Stimulated activated CD4-positive, alpha-beta T cell treated with anti-CD3 and anti-CD28 coated beads, TNF-alpha, amount 100 ng/mL, for 24 hours (primary cell): ENCODE measurements at places on chromosomes 13 and 19.

- no peak for DNase-seq
Measured at GRCh38 chr19:46381756-46382345, 31.5 kb downstream of the CCDC8 start.

DNA sequence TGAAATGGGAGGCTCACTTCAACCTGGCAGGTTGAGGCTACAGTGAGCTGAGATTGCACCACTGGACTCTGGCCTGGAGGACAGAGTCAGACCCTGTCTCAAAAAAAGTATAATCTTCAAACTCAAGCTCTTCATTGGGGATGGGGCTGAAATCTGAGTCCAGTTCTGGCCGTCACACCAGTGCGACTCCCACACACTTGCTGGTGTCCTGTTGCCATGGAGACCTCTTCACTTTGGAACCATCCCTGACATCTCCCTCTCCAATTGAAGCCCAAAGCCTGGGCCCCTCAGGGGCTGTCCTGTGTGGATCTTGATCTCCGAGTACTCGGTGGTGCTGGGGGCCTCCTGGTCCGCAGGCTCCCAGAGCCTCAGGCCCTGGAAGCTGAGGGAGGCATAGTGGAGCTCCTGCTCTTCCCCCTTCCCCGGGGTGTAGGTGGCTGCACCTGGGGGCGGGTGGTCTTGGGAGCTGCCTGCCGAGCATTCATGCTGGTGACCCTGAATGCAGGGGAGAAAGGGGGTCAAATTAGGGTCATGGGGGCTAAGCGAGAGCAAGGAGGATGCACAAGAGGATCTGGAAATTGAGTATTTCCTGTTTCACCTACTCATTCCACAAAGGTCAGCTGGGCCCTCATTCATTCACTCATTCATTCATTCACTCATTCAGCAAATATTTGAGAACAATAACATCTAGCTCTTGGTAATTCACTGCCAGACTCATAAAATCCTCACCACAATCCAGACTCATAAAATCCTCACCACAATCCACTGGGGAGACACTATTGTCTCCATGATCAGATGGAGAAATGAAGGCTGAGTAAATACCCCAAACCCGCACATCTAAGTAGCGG, 11.0 kb downstream of the SIGLEC11 start:
- DNase-seq, result no peak

- DNase-seq, result no peak
Measured at GRCh38 chr19:52621376-52621775, 16.8 kb downstream of the ZNF83 start.

DNA sequence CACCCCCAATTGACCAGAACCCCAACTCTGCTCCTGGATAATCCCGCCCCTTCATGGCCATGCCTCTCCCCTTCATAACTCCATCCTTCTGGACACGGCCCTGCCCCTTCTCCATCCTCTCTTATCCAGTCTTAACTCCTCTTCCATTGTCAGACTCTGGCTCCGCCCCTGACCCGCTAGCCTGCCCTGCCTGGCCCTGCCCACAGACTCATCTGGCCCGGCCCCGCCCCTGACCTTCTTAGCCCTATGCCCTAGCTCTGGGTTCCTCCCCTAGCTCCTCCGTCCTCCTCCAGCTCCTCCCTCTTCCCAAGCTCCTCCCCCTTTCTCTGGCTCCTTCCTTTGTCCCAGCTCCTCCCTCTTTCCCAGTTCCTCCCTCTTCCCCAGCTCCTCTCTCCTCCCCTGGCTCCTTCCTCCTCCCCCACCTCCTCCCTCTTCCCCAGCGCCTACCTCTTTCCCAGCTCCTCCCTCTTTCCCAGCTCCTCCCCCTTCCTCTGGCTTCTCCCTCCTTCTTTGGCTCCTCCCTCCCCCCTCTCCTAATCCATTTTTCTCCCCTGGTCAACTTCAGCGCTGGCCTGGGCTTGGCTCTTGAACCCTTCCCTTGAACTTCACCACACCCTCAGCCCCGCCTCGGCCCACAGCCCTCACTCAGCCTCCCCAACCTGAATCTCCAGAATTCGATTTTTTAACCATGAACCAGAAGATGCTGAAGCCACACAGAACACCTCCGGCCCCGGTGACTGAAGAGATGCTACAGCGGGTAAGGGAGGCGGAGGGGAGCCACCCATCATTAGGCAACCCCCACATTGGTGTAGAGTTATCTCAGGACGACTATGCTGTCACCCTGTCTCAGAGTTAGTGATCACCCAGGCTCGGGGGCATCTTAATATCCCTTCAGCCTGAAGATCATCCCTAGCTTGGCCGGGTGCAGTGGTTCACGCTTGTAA, 9.2 kb upstream of the ZNF358 start:
- peak; percentile 59 for DNase-seq

GRCh38 chr13:24184265-24184841, 23.8 kb downstream of the SPATA13 start:
- no peak for DNase-seq

GRCh38 chr13:74070065-74070464, 64.1 kb downstream of the KLF12 start:
- DNase-seq, result no peak

- no peak for DNase-seq
Measured at GRCh38 chr13:98284679-98285078, 107.6 kb upstream of the RNF113B start.

- DNase-seq, result no peak
Measured at GRCh38 chr19:33402421-33403220, 29.1 kb downstream of the CEBPG start.

DNA sequence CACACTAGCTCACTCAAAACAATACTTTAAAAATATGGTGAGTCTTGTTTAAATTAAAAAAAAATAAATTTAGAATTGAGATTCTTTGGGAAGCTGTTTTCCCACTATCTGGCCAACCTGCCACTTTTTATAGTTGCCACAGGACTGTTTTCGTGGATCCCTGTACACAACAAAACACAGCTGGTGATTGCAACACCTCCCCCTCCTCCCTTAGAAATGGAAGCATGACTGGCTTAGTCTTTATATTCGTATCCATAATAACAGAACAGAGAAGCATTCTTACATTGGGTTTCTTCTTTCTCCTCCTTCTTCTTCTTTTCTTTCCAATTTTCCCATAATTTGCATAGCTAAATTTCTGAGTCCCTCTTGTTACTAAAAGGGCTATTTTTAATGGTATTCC, 79.5 kb upstream of the GJB6 start:
- no peak for DNase-seq

DNA sequence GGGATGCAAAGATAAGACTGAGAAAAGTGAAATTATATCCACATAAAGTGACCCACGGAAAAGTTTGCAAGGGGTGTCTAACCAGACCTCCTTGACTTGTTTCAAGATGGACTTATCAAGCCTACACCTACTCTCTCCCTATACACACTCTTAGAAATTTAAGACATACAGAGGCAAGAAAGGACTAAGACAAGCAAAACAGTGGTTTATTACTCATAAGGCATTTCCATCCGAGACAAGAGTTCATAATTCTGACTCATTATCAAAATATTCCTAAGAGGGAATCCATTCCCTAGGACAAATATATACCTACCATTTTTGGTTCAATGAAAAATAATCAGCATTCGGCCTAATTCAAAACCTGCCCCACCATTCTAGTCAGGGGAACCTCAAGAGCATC, 232.6 kb upstream of the GPC6 start:
- no peak for DNase-seq

DNA sequence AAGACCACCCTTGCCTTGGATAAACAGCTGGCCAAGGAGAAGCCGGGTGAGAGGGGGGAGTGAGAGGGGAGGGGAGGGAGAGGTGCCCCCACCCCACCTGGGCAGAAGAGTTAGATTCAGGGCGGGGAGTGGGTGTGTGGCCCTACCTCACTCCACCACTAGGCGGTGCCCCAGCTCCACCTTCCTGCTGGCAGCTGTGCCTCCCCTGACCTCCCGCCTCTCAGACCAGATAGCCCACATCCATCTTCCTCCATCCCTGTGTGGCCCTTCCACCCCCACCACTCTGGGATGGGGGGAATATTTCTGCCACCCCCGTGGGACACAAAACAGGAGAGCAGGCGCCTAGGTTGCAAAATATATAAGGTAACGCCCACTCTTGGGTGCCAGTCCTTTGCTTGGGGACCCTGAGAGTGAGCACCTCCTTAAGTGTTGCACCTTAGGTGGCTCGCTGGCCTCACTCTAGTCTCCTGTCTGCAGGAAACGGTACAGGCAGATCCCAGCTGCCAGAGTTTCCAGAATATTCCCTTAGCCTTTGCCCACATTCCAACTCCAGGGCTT, 13.8 kb upstream of the EHD2 start:
- DNase-seq, result peak; percentile 55

DNA sequence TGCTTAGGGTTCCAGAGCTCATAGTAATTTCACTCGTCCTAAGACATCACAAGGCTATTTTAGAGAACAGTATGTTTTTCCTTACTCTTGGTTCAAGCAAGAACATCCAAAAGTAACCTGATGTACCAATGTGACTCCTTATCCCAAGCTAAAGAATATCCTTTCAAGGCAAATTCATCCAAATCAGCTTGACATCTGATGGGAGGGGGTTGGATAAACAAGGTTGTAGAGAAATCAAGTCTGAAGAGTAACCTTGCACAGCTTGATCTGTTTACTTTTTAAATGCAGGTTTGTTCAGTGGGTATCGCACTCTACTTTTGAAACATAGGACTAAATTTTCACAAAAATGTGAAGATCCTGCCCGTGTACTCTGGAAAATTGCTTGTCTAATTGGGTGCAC, 201.2 kb downstream of the GGACT start:
- DNase-seq, result no peak

DNA sequence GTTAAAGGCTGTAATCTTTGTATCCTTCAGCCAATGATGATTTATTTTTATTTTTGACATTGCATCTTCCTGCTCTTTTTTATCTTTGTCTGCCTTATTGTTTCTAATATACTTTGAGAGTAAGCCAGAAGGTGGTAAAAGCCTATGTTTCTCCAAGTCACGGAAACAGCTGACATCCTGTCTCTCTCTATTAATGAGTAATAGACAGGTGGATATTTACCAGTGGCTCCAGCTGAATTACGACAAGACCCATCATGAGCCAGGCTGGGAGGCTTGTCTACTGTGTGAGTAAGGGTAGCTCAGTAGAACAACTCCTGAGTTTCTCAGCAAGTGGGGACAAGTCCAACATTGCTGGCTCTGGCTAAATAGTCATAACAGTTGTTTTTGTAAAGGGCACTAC, 166.6 kb downstream of the NDFIP2 start:
- DNase-seq, result no peak

- DNase-seq, result peak; percentile 56
Measured at GRCh38 chr19:15463861-15464371, 428 bp downstream of the RASAL3 start.

GRCh38 chr19:49799798-49800376, 13.2 kb downstream of the FUZ start:
- no peak for DNase-seq

DNA sequence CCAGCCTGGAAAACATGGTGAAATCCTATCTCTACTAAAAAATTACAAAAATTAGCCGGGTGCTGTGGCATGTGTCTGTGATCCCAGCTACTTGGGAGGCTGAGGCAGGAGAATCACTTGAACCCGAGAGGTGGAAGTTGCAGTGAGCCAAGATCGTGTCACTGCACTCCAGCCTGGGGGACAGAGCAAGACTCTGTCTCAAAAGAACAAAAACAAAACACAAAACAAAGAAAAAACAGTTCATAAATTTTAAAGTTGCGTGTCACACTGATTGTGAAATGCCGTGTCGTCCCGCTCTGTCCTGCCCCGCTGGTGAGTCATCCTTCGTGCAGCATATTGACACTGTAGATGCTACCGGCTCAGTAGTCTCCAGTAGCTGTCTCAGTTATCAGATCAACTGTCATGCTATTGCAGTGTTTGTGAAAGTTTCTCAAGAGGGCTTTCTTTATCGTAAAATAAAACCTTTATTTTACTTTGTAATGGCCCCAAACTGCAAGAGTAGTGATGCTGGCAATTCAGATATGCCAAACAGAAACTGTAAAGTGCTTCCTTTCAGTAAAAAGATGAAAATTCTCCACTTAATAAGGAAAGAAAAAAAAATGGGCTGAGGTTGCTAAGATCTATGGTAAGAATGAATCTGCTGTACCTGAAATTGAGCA, 36.4 kb upstream of the IGFL1 start:
- DNase-seq, result peak; percentile 18

- DNase-seq, result no peak
Measured at GRCh38 chr19:39276740-39277139, 8.5 kb downstream of the IFNL2 start.

DNA sequence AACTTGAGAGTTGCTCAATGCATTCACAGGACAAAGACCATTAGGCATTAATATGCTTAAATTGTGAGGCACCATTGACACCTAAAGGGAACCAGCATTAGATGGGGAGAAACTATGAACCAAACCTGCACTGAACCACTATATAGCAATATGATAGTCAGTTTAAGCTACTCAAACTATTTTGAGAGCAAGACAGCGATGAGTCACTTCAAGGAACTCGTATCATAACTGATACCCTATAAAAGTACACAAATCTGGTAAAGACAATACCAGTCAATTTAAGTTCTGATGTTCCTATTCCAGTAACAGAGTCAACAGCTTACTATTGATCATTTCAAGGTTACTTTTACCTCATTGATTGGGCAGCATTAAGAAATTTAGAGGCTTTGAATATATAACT, 151.3 kb upstream of the ATXN8OS start:
- no peak for DNase-seq

DNA sequence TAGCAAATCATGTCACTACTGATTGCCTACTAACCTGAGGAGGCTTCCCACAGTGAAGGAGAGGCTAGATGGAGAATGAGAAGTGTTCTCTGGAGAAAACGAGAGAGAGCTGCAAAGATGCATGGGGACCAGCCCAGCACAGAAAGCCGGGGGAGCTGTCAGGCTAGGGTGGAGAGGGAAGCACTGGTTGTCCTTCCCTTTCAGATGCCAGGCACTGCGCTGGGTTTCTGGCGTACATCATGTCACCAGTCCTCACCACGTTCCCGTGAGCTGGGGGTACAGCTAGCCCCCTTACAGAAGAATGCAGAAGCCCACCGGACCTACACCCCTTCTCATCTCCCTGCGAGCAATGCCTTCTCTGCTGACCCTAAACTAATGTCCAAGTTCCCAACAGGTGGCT, 86.0 kb downstream of the STK24 start:
- DNase-seq, result no peak

DNA sequence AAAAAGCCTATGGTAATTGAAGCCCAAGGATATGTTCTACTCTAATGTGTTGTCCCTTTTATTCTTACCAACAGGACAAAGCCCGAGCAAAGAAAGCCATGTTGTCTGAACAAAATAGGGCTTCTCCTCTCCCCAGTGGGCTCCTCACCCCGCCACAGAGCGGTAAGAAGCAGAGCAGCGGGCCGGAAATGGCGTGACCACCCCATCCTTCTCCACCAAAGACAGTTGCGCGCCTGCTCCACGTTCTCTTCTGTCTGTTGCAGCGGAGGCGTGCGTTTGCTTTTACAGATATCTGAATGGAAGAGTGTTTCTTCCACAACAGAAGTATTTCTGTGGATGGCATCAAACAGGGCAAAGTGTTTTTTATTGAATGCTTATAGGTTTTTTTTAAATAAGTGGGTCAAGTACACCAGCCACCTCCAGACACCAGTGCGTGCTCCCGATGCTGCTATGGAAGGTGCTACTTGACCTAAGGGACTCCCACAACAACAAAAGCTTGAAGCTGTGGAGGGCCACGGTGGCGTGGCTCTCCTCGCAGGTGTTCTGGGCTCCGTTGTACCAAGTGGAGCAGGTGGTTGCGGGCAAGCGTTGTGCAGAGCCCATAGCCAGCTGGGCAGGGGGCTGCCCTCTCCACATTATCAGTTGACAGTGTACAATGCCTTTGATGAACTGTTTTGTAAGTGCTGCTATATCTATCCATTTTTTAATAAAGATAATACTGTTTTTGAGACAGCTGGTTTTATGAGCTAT, 12.0 kb downstream of the CCNE1 start:
- no peak for DNase-seq

GRCh38 chr13:48993150-48993549, 17.4 kb downstream of the FNDC3A start:
- DNase-seq, result no peak

GRCh38 chr19:45981350-45981749, 7.7 kb upstream of the NOVA2 start:
- DNase-seq, result no peak
